ENCODE measurements at places on chromosomes 2 and 18.

DNA sequence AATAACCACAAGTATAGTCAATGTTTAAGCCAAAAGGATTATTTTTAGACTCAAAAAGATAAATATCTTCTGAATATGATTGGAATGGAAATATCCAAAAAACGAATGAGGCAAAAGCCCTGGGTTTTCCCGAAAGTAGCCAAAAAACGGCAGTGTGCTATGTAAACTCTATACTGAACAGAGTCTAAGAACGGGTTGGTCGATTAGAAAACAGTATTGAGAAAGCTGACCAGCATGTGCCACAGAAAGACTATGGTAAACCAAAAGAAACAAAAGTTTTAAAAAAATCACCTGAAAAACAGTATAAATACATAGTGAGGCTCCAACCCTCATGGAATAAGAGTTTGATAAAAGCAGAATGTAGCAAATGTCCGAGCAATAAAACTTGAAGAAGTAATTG, 92.0 kb upstream of the DLGAP1 start:
- no peak for DNase-seq

GRCh38 chr2:182911813-182912517, 45.5 kb upstream of the FRZB start:
- DNase-seq, result no peak

DNA sequence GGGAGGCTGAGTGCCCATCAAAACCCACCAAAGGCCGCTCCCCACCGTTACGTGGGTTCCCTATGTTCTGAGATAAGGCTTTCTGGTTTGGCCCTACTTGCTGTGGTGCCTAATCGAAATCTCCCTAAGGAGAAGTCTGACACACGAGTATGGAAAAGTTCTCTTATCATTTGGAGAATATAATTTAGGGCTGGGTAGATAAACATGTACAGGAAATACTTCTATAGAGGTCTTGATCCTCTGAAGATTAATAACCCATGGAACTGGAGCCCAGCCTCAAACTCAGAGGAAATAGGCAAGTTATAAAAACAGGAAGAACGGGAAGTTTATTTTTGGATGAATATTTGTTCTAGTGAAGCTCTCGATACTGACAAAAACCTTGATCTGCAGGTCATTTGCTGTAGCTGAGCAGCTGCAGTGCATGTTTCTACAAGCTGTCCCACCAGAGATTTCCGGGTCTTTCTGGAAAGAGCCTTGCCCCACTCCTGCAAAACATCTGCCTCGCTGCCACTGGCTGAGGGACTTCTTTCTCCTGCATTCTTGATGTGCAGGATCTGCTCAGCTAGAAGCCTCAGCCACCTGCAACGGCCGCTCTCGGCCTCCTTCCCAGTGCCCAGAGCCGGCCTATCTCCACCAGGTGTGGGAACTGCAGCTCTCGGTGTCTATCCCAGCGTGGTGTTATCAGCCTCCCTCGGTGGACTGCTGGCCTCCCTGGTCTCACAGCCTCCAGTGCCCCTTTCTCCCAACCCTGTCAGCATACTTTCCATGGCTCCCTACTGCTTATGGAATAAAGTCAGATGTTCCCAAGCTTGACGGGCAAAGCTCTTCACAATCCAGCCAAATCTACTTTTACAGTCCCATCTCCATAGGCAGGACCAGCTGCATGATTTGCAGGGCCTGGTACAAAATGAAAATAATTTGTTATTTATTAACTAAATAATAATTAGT, 48.6 kb downstream of the SPRED2 start:
- no peak for DNase-seq

- DNase-seq, result no peak
These were observed 50.3 kb upstream of the GREB1L start for GRCh38 chr18:21191596-21192307.

GRCh38 chr2:74471332-74472065, 981 bp downstream of the MRPL53 start:
- DNase-seq, result no peak

DNA sequence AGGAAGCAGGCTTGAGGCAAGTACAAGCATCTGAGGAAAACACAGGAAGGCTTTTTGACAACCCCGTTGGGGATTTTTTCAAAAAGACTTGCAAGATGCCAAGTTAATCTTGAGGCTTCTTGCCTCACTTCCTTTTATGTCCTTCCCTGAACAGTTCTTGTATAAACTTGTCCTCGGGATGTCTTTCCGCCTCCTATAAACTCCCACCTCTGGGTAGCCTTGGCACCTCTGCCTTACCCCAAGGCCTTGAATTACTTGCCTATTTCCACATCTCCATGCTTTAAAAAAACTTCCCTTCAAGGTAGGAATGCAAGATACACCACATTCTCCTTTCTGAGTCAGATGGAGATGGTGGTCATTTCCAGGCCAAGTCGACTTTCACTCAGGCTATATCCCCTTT, 106.4 kb upstream of the RBBP8 start:
- DNase-seq, result no peak

DNA sequence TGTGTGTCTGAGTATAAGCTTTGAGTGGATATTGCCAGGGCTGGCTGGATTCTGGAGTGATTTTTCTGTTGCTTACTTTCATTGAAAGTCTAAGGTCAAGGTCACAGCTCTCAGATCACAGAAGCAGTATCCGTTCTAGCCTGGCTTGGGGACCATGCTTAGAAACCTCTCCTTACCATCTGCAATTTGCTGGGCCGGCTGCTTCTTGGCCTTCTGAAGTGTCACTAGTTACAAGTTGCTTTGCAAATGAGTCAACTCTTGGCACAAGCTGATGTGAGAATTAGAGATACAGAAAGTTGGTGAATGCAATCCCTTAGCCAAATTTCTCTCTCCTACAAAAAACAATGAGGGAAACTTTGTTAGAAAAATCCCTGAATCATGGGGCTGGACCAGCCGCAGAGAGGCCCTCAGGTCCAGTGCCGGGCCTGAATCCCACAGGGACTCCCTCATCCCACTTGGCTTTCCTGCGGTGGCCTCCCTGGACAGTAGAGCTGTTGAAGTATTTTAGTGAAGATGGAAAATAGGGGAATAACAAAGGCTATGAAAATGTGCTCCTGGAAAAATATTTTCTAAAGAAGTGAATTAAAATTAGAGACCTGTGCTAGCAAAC, 92.7 kb upstream of the CNGA3 start:
- DNase-seq, result no peak
